Activated CD4-positive, alpha-beta T cell treated with anti-CD3 and anti-CD28 coated beads, Interleukin-2, Interleukin-4, amounts not matched to agents 100 ng/mL and 50 ng/mL, durations not matched to agents 16 hours and 8 hours (primary cell): ENCODE measurements at places on chromosomes 2 and 18.

DNA sequence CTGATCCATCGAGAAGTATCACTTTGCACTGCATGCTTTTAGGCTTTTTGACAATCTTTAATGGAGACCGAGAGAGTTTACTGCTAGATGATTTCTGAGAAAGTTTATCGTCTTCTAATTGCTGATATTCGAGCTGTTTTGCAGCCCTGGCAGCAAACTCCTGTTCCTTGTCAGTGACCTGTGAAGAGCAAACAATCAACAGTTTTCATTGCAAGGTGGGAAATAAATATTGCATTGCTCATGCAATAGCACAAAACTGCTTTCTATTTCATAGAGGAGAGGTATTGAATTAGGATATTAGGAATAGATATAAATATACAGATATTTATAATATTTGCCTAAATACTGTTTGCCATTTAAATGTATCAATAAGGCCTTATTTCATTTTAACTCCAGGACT lies 65.5 kb downstream of the EPB41L3 start:
- DNase-seq, result no peak

DNA sequence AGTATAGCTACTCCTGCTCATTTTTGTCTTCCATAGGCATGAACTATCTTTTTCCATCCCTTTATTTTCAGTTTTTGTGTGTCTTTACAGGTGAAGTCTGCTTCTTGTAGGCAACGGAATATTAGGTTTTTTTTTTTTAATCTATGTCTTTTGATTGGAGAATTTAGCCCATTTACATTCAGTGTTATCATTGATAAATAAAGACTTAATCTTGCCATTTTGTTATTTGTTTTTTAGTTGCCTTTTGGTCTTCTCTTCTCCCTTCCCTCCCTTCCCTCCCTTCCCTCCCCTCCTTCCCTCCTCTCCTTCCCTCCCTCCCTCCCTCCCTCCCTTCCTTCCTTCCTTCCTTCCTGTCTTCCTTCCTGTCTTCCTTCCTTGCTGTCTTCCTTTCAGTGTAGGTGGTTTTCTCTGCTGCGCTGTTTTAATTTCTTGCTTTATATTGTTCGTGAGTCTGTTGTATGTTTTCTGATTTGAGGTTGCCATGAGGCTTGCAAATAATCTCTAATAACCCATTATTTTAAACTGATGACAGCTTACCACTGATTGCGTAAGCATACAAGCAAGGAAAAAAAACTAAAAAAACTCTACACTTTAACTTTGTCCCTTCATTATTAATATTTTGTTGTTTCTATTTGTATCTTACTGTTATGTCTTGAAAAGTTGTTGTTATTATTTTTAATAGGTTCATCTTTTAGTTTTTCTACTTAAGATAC lies 353.8 kb downstream of the PARD3B start:
- DNase-seq, result no peak

DNA sequence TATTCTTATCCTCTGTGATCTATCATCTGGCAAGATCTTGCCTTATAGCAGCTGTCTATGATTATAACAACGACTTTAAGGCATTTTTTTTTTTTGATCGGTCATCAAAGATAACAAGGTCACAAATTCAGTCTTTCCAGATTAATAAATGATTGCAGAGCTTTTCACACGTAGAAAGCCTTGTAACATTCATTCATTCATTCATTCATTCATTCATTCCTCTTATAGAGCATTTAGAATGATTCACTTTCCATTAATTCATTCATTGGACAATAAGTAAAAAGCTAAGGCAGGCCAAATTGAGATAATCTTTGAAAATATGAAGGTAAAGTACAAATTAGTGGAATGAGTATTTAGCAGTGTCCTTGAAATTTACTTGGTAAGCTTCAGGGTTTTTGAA lies 223.7 kb downstream of the NUP35 start:
- no peak for DNase-seq

DNA sequence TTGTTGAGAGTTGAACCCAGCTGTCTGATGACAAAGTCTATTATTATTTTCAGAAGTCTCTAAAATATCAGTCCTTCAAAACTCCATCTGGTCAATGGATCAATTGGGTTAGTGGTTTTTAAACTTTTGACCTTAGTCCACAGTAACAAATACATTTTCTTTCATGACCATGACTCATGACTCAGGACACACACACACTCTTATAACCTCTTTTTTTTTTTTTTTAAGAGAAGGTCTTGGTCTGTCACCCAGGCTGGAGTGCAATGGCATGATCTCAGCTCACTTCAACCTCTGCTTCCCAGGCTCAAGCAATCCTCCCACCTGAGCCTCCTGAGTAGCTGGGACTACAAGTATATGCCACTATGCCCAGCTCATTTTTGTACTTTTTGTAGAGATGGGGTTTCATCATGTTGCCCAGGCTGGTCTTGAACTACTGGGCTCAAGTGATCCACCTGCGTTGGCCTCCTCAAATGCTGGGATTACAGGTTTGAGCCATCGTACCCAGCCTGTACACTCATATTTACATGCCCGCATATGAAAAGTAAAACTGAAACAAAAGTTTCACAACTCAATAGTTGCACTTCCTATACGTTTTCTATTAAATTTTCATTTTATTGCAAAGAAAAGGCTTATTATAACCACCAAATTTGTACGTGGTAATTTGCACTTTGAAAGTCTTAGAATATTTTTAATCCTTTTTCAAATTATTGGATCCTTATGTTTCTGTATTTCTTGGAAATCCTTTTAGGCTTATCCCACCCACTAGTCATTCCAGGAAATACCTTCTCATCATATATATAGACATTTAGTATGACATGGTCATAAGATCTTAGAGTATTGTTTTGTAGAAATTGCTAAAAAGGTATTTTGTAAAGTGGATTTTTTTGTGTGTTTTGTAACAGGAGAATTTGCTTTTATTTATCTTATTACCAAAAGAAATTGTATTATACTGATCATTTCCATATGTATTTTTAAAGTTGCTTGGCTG lies 199.0 kb downstream of the LPIN1 start:
- peak; percentile 53 for DNase-seq

DNA sequence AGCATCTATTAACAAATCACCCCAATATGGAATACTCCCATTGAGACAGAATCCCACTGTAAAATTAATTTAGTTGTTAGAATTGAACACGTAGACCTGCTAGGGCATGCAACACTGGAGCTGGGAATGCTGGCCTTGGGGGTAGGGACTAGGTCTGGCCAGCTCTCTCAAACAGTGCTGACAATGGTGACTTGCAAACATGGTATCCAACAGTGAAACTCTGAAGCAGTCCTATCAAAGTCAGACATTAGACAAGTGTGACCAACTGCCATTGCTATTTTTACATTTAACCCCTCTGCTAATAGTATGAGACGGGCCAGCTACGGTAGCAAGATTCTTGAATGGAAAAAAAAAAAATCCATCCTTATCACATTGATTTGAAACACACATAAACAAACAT lies 7.2 kb downstream of the E2F6 start:
- DNase-seq, result no peak

DNA sequence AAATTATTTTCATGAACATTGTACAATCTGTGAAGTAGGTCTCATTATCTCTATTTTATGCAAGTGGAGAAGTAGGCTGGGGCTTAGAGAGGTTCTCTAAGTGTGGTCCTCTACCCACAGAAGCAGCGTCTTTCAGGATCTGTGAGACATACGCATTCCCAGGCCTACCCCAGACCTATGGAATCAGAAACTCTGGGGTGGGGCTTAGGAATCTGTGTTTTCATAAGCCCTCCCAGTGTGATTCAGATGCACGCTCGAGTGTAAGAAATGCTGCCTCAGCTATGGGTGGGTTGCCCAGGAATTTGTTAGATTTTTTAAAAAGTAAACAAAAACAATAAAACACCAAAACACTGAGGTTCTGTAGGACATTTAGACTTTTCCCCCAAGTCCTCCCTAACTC lies 14.8 kb upstream of the ZAP70 start:
- no peak for DNase-seq

DNA sequence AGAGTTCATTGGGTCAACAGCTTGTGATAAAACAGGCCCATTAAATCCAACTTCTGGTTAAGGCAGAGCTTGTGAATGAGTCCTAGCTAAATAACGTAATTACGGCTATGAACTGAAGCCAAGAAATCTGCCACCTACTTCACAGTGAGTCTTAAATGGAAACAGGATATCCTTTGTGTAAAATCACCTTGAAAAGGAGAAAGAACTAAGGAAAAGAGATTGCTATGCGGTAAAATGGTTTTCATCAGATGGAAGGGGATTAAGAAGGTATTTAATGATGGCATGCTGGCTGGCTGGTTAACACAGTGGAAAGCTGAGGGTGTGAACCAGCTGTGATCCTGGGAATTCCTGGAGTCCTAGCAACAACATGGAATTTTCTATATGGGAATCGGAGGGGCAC lies 156.6 kb downstream of the DOK6 start:
- DNase-seq, result no peak

GRCh38 chr2:85042330-85042729 lies 71.4 kb downstream of the KCMF1 start:
- DNase-seq, result no peak

- DNase-seq, result peak; percentile 6
These were observed 453.0 kb downstream of the GALR1 start for GRCh38 chr18:77702686-77703085.

DNA sequence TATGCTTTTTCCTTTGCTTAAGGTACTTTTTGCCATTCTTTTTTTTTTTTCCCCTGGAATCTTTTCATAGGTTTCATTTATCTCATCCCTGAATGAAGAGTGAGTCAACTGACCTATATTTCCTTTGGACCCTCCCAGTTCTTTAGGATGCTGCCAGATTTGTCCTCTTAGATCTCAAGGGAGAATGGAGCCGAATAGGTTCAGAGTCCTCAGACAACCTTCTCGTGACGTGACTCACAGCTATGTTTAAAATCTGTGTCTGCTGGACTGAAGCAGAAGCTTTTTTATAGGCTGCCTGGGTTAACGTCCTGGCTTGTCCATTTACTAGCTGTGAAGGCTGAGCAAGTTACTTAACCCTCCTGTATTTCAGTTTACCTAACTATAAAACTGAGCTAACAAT lies 358.6 kb downstream of the DLGAP1 start:
- no peak for DNase-seq

DNA sequence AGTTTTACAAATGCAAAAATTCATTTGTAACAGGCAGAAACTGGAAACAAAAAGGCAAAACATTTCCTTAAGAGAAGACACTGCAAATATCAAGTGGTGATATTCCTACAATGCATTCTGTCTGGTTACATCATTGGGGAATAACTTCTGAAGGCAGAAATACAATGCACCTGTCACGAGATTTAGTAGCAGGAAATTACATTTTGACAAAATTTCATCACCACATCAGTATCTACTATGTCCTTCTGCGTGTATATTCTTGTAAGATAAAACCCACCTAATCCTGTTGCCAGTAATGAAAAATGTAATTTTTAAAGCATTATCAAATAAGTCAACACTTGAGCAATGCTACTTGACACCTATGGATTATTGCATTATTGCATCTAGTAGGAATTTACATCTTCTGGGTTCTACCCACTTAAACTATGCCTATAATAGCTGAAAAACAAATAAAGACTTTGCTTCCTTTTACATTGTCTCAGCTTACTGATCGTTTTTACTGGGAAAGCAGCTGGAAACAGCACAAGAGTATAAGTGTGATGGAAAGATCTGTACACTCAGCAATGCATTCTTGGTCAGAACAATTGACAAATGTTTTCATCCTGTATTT lies 59.5 kb downstream of the IRS1 start:
- DNase-seq, result no peak

- peak; percentile 58 for DNase-seq
These were observed 176.0 kb downstream of the SMAD2 start for GRCh38 chr18:47754311-47755101.

DNA sequence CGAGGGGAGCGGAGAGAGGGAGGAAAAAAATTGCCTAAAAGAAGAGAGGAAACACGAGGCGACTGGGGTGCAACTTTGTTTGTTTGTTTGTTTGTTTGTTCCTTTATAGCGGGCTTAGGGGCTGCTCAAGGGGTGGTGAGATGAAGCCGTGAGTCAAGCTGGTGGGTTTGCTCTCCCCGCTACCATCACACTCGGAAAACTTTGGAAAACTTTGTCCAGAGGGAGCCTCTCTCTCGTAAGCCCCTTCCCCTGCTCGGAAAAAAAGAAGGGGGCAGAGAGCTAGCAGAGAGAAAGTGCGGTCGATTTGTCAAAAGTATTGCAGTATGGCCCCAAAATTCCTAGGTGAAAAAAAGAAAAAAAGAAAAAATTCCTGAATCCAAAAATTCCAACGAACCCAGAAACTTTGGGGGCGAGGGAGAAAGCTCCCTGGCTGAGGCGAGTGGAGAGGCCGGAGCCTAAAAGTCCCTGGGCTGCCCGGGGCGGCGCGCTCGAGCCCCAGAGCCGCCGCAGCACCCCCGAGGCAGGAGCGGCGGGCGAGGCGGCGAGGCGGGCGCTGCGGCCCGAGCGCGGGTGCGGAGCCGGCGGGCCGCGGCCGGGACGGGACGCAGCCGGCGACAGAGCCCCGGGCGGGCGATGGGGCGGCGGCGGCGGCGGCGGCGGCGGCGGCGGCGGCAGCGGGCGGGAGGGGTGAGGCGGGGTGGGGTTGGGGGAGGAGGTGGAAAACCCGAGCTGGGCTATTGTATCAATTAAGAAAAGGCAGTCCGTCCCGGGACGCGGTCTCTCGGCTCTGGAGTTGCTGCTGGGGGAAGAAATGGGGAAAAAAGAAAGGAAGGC lies 558 bp upstream of the CYP26B1 start:
- no peak for DNase-seq

DNA sequence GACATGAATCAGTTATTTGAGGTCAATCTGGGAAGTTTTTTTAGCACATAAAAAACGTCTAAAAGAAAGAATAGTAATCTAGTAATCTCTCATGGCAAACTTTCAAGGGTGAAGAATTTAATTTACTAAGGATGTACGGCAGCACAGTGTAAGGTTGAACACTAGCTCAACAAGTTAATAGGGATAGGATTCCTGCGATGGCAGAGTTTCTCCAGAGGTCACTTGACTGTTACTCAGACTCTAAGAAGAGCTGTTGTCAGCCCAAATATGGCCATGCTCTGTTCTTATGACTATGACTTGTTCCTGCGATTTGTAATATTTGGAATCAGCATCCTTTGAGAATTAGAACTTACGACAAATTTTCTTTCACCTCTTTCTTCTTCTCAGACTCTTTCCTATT lies 553.3 kb upstream of the TNP1 start:
- no peak for DNase-seq

DNA sequence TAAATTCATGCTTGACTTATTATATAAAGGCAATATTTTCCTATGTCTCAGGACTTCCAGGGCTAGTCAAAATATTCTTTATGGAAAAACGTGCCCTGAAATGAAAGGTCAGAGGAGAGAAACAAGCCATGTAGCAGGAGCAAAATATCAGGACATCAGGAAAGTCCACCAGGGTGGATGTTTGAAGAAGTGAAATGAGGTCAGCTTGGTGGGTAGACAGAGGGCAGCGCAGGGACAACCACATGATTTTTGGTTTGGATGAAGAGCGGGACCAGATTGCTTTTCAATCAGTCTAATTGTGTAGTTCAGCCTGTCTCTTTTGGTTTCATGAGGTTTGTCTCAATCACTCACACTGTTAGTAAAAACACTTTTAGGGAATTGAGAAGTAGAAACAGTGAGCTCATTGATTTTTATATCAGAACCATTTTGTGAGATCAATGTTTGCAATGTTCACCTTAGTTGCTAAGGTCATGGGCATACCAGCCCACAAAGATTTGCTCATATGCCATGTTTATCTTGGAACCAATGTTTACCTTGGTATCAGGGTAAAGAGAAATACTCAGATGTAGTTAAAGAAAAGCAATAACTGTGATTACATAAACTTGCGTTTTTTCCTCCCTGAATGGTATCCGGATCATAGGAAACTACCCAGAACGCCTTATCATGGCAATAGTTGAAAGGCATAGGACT lies 32.1 kb downstream of the GKN2 start:
- no peak for DNase-seq

GRCh38 chr2:191180713-191181112 lies 29.9 kb upstream of the STAT4 start:
- DNase-seq, result no peak
